ENCODE measurements at places on chromosomes 2 and 18.

DNA sequence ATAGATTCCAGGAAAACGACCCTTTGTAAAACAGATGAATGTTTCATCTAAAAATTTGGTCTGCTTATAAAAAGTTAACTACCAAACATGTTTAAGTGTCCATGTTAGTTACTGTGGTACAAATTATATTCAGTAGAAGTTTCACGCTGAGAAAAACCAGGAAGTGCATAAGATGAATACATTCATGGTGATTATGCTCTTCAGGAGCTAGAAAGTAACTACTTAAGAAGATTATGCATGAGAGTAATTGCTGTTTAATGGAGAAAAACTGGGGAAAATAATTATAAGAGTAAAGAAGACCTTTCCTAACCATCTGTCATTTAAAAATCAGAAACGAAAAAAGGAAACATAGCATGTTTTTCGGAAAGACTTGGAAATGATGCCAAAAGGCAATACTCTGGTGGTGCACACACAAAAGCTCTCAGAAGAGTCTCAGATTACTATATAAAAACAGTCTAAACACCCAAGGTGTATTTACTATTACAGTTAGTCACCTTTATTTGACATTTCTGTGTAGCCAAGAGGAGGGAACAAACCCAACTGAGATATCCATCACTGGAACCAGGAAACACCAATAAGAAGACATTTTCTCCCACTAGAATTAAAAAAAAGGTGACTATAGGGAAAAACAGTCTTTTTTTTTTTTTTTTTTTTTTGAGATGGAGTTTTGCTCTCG lies 38.8 kb upstream of the METTL21A start:
- DNase-seq, result no peak

- no peak for DNase-seq
Observed at GRCh38 chr2:49002750-49003149, 151.6 kb downstream of the FSHR start.

- DNase-seq, result no peak
Observed at GRCh38 chr2:233061591-233062450, 1.7 kb downstream of the INPP5D start.

GRCh38 chr2:126906781-126907180 lies 8.1 kb downstream of the TEX51 start:
- no peak for DNase-seq

- no peak for DNase-seq
Observed at GRCh38 chr18:76691800-76692199, 130.6 kb upstream of the ZNF236 start.

GRCh38 chr2:12060886-12061285 lies 314.5 kb downstream of the LPIN1 start:
- no peak for DNase-seq

- DNase-seq, result no peak
Observed at GRCh38 chr2:70528276-70528675, 25.4 kb downstream of the TGFA start.
